ENCODE measurements at places on chromosomes 11 and 22.

DNA sequence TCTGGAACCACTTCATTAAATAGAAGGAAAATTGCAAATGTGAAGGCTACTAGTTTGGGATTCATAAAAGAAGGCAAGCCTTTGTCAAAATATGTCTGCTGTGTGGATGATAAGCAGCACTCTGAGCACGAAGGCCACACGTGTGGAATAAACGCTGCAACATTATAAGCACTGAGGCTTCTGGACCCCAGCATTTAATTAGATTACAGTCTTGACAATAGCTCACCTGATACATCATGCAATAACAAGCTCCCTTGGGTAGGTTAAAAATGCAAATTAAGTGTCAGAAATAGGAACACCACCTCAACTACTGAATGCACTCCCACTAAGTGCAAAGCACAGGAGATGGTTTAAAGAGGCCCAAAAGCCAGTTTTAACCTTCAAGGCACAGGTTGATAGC lies 179.3 kb downstream of the LARGE1 start:
- no peak for DNase-seq

GRCh38 chr11:65983589-65983987 lies 18.4 kb downstream of the EIF1AD start:
- DNase-seq = no peak

DNA sequence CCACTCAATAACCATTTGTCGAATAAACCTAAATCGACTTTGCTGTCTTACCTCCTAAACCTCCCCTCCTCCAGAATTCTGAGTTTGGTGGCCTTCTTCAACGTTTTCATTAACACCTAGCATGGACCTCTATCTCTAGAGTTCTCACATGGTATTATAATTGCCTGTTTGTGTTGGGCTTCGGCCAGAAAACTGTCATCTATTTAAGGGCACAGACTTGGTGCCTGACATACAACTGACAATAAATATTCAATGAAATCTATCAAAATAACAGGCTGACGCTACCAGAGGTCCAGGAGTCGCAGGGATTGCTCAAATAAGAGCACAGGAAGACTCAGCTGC lies 687 bp downstream of the ALKBH8 start:
- DNase-seq = no peak

GRCh38 chr11:11620173-11620920 lies 1.5 kb downstream of the GALNT18 start:
- DNase-seq = peak; percentile 22

DNA sequence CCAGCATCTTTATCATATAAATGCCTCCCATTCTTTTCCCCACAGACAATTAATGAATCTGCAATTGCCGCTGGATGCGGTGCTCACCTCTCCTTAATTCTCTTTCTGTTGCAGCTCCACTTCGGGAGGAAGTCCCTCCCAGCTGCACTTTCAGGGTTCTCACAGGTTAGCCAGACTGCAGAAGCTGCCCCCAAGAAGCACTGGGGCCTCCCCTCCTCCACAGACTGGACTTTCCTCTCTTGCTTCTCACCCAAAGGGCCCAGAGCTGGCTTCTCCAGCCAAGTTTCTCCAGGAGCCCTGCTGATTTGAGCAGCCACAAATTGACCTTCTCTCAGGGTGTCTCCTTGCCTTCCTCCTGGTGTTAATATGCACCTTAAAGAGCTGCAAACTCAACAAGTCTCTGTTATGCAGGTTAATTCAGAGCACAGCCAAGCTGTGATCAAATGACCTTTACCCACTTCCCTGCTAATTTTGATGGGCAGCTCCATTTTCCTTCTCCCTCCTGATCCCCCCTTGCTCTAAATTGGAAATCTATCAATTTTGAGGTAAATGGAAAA lies 298.9 kb downstream of the BUD13 start:
- no peak for DNase-seq

DNA sequence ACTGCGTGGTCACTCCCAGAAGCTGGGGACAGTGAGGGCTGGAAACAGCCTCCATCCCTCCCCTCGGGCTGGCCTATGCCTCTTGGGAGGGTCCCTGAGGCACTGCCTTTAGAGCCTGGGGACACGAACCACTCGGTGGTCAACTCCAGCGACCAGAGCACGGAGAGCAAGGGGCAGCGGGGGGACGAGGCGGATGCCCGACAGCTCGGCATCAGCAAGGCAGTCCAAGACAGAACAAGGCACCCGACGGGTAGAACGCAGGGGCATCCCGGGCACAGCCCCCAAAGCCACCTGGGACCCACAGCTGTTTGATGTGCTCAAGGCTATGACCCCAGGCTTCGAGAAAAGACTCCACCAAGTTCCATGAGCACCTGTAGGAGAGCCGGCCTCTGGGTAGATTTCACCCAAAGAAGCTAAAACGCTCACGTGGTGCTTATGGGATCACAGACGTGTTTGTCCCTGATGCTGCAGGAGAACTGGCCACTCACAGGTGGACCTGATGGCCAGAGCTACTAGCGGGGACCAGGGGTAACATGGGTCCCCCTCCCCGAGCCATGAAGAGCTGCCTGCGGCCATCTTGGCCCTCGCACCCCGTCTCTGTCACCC lies 510 bp upstream of the LSP1 start:
- no peak for DNase-seq

- DNase-seq = no peak
Observed at GRCh38 chr22:23787600-23787896, 782 bp downstream of the SMARCB1 start.

GRCh38 chr11:122656631-122657101 lies 1.1 kb downstream of the UBASH3B start:
- peak; percentile 66 for DNase-seq

DNA sequence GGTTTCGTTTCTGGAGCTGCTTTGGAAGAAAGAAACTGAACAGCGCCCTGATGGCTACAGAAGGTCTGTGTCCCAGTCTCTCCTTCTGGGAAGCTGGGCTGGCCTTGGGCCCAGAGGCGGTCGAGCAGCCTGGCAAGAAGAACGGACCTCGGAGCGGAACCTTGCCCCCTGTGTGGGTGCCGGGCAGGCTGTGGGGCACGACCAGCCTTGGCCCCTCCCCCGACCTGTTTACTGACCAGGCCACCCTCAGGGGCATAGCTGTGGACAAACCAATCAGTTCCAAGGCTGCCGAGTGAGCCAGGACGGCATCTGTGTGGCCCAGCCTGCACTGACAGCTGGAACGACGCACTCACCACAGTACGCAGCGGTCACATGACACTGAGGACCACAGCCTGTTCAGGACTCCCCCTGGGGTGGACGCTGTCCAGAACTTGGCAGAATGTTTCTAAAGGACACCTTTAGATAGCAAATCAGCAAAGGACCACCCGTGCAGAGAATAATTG lies 7.2 kb downstream of the PIM3 start:
- DNase-seq = peak; percentile 30

DNA sequence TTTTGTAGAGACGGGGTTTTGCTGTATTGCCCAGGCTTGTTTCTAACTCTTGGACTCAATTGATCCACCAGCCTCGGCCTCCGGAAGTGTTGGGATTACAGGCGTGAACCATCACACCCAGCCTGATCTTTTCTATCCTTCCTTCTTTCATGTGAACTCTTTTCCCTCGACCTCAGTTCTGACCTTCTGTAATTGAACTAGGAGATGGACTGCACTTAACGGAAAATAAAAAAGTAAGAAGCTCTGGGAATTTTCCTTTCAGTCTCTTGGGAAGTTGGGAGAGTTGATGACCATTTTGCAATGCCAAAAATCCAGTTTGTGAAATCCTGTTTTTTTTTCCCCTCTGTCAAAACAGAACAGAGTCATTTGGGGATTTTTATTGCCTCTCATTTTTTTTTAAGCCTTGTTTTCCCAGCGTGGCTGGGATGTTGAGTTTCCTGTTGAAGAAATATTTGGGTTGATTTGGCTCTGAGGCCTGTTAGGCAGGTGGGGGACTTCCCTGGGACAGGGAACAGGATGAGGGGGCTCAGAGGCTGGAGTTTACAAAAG lies 26.9 kb upstream of the CYB5R3 start:
- DNase-seq = no peak

DNA sequence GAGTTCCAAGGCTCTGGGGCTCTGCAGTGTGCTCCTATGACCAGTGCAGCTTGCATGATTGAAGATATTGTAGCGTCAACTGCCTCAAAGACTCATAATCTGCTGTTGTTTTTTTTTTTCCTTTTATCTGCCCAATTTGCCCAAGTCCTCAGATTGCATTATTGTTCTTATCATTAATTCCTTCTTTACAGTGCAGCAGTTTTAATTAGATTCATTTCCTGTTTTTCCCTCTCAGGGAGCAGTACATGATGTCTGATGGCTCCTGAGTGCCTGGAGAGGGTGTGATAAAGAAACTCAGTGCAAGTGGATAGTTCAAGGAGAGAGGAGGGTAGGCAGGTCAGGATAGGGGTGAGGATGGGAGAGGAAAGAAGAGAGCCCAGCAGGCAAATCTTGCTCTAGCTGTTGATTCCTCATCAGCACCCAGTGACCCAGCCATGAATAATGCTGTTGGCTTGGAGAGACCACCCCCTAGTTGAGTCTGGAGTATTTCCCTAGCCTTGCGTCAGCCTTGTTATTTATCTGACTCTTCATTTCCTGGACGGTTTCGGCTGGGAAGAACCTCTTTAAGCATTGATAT lies 219.6 kb upstream of the SESN3 start:
- no peak for DNase-seq

DNA sequence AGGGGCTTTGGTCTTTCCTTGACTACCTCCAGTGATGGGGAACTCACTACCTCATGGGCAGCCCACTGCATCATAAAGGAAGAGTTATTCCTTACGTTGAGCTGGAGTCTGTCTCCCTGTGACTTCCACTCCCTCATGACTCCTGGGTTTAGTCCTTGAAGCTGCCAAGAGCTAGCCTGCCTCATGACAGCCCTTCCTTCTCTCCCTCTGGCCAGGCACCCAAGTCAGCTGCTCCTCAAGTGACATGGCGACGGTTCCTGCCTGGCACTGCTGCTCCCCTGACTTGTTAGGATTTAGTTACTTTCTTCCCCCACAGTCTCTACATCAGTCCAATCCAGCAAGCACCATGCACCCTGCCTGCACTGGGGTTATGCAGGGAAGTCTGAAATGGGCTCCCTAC lies 196.1 kb upstream of the TBCEL start:
- no peak for DNase-seq

DNA sequence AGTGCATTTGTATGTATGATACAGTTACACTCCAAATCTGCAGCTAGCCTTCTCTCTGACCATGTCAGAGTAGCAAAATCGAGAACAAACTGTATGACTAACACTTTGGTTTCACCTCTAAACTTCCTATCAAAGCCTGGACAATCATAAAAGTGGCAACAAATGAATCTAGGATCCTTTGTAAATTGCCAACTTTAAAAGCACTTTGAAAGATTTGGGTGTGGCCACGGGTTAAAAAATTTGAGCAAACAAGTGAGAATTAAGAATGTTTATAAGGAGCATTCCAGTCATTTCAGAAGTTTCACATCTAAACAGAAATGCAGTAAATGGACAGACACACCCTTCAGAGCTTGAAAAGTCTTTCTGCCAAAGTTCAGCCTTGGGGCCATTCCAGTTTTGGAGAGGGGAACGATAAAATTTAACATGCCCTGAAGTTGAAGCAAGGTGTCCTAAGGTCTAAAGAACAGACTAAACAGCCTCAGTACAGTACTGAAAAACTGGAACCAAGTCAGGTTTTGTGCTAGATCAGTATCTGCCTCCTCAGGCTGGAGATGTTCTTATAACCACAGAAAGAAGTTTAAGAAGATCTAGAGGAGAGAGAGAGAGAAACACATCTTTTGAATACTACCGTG lies 181.9 kb upstream of the BDNF start:
- no peak for DNase-seq

DNA sequence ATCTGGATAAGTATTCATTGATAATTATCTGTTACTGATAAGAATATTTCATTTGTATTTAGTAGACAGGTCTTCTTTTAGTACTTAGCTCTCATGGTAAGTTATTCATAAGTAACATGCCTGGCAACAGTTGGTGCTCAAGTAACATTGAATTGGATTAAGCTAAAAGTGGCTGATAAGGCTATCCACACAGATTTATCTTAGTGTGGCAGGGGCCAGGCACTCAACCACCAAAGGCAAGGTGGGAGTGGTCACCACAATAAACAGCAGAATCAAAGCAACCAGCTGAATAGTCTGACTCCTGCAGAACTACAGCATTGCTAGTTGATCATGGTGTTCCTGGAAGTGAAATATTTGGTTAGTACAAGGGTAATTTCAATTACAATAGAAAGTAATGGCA lies 33.0 kb upstream of the NARS2 start:
- no peak for DNase-seq

- DNase-seq = no peak
Observed at GRCh38 chr11:126927623-126928022, 72.9 kb downstream of the KIRREL3 start.

- DNase-seq = peak; percentile 92
Observed at GRCh38 chr22:40818747-40819598, at the start of gene SLC25A17. TSS of gene SLC25A17 (minus strand) at chr22:40819346. CDS start at chr22:40819248, 98 bp downstream.

DNA sequence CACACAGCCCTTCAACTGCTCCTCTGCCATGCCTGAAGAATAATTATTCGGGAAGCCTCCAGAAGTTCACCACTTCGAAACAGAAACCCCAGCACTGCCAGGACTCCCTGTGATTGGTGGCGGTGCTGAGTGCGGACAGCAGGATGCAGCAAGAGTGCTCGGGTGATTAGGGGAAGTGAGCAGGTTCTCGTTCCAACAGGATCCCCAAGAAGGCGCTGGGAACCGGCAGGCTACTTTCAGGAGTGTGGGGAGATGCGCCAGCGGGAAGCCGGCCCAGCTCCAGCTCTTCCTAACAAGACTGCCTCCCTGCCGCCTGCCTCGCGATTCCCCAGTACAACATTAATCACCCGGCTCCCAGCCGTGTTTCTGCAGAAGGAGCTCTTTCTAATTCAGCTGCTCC lies 630.2 kb downstream of the BRD1 start:
- no peak for DNase-seq

DNA sequence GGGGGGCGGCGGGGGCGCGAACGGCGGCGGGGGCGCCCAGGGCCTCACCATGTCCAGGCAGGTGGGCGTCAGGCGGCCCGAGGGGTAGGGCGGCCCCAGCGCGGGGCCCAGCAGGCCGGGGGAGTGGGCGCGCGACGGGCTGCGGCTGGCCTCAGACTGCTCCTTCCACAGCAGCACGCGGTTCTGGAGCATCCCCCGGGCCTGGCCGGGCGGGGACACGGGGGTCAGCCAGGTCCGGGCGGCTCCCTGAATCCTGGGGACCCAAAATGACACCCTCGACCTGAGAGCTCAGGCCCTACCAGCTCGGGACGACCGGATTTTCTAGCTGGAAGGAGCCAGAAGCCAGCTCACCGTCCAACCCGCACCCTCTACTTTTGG lies 5.5 kb upstream of the SLC16A8 start:
- DNase-seq = no peak

- no peak for DNase-seq
Observed at GRCh38 chr22:45438336-45438735, 24.8 kb downstream of the RIBC2 start.

GRCh38 chr22:39537975-39538374 lies 5.4 kb upstream of the RPS19BP1 start:
- DNase-seq = no peak

DNA sequence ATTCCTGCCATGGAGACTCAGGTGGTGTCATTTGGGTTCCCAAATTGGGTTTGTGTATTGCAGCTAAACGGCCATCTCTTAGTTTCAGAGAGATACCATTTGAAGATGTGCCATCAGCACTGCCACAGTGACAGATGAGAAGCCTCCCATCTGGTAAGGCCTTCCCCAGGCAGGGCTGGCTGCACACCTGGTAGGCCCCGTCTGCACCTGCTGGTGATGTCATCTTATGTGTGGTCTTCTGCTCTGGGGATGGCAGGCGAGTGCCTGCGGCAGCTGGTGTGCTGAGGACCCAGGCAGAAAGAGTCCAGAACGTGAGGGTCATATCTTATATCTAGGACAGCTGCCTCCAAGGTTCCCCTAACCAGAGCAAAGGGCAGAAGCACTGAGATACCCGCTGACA lies 100.6 kb downstream of the CSNK2A3 start:
- DNase-seq = no peak

GRCh38 chr11:96472085-96472484 lies 82.3 kb downstream of the JRKL start:
- peak; percentile 15 for DNase-seq

Measured in stimulated activated CD4-positive, alpha-beta T cell treated with anti-CD3 and anti-CD28 coated beads, Interleukin-15, amount 100 ng/mL, for 24 hours (primary cell).